ENCODE measurements at places on chromosomes 2 and 18.

GRCh38 chr2:127953128-127953718 is 67.5 kb upstream of the AMMECR1L start:
- DNase-seq, result no peak

DNA sequence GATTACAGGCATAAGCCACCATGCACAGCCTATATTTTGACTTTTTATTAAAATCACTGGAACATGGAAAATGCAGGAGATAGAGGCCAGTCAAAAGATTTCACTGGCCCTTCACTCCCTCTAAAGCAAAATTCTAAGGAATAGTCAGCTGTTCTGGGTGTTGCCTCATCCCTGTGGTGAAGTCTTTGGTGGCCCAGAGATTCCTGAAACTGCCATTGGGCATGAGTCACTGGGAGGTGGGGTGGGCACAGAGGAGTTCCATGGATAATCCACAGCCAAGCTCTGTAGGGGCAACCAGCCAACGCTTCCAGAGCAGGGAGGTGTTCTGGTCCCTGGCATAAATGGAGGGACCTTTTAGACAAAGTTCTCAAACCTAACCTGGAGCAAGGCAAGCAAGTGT is 89.7 kb upstream of the TTC39C start:
- no peak for DNase-seq

GRCh38 chr2:110828330-110828729 is 96.0 kb downstream of the ACOXL start:
- DNase-seq, result no peak

DNA sequence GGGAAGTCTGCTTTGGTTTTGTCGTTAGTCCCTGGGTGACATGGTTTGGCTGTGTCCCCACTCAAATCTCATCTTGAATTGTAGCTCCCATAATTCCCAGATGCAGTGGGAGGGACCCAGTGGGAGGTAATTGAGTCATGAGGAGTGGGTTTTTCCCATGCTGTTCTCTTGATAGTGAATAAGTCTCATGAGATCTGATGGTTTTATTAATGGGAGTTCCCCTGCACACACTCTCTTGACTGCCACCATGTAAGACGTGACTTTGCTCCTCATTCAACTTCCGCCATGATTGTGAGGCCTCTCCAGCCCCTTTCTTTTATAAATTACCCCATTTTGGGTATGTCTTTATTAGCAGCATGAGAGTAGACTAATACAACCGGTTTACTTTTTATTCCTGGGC is 405.8 kb upstream of the ID2 start:
- DNase-seq, result no peak

DNA sequence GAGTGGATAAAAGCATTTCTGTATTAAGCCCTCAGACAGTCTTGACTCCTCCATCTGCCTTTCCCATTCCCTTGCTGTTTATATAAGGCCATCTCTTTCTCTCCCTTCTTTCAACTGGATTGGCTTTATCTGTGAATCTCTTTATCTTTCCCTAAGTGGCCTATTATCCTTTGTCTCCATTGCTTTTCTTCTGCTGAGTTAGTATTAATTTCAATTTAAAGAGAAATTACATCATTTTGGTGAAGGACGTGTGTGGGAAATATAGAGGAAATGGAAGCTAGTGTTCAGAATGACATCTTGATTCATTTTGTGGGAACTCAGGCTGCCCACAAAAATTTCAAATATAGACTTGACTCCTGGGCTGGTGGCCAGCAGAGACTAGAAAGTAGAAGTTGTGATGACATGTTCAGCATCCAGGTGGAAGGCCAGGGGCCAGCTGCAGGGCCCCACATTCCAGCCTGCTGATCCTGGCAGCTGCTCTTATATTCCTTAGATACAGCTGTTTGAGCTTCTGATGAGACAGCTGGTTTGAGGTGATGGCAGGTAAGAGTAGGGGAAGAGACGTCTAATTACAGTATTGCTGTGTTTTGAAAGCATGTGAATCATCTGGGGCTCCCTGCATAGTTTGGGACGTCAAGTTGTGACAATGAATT is 52.3 kb downstream of the DIS3L2 start:
- DNase-seq, result no peak

DNA sequence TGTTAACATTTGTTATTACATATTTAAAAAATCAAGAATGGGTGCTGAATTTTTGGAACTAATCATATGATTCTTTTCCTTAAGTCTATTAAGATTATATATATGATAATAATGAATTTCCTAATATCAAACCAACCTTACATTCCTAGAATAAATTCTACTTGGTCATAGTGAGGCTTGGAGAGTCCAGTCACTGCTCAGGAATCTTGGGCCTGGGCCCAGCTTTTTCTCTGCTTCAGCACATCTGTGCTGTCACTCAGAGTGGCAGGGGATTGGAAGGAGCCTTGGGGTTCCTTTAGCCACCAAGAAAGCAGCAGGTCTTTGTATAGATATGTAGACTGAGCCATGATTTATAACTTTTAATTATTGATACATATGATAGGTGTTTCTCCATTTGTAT is 19.9 kb upstream of the ZAP70 start:
- no peak for DNase-seq

GRCh38 chr18:48342125-48342524 is 67.1 kb downstream of the ZBTB7C start:
- no peak for DNase-seq

DNA sequence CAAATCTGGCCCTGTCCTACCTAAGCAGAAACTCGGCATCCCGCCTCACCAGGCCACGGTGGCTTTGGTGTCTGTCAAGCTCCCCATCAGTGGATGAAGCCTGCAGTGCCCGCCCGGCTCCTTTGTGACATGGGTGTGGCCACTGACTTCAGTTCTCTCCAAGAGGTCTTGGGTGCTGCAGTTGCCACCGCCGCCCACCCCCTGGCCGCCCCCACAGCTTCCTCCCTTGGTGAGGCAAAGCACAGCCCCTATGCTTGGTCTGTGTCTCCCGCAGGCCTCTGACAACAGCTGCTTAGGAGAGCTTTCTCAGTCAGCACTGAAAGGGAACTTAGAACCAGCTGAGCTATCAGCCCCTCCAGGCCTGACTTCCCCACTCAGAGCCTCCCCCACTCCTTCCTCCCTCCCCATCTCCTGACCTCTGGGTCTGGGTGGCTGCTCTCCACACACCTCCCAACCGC is 22.9 kb upstream of the GPR55 start:
- DNase-seq, result no peak

GRCh38 chr2:239688122-239688681 is 287.4 kb upstream of the HDAC4 start:
- no peak for DNase-seq

DNA sequence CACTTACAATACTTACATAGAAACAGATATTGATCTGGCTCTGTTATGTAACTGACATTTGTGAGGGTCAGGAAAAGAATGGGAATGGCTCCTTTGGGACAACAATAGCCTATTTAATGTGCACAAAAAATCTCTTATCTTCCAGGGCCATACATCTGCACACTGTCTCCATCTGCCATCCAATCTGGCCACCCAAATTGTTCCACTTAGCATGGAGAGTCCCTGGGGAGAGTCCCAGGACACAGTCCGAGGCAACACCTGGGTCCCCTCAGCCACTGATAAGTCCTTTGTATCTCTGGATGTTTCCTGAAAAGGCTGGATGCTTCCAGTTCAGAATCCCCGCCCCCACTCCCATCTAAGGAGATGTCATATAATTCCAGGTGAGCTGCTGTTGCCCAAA is 274.2 kb upstream of the NCKAP5 start:
- no peak for DNase-seq

GRCh38 chr2:237196866-237197618 is 111.4 kb downstream of the COPS8 start:
- no peak for DNase-seq

GRCh38 chr2:96540136-96540535 is 3.6 kb downstream of the ARID5A start:
- no peak for DNase-seq

DNA sequence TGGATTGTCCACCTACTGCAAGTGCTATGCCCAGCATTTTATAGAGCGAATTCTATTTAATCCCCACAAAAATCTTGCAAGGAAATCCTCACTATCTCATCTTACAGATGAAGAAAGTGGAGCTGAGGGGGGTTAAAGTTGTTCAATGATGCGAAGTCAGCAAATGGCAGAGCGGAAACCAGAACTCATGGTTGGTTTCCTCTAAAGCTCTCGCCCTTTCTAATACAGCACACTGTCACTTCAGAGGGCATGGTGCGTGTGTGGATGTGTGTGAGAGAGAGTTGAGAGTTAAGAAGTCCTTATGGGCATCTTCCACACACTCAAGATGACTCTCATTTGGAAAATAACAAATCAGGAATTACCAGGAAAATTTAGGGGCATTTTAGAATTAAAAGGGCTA is 78.4 kb downstream of the TGFA start:
- DNase-seq, result no peak

GRCh38 chr2:167814881-167815718 is 432.3 kb downstream of the STK39 start:
- no peak for DNase-seq

DNA sequence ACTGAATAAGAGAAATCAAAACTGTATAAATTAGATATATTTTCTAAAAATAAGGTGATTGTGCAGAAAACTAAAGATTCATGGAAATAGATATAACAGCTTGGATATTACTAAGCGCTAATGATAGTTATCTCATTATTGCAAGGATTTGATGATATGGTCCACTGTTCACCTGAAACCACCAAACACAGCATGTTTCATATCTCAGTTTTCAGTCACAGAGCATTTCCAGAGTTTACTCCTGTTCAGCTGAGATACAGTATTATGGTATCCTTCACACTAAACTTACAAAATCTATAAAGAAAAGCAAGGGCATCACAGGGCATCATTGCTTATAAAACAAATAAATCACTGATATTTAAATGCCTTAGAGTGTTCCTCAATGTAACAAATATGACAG is 591.6 kb downstream of the ERBB4 start:
- DNase-seq, result no peak

- no peak for DNase-seq
Measured at GRCh38 chr2:46184794-46185583, 112.2 kb upstream of the EPAS1 start.
